Neural progenitor cell (in vitro differentiated cells): ENCODE measurements at places on chromosomes 4 and X.
A peak's percentile ranks its signal among the peaks of the same experiment; 100 is the strongest.

DNA sequence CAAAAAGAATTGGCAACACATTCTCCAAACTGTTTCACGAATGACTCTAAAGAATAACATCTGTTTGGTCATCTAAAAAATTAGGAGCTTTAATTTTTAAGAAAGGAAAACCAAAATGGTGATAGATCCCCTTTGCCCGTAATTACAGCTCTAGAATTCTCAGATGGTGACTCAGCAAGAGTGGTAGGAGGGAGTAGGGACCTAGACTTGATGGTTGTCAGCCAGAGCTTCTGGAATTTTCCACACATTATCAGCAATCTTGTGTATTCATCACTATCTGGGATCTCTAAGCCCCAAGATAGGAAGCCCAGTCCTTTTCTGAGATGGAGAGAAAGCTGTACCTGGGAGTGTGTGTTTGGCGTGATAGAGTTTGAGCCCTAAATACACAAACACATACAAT, 103.9 kb upstream of the RAB40AL start:
- DNase-seq: no peak

DNA sequence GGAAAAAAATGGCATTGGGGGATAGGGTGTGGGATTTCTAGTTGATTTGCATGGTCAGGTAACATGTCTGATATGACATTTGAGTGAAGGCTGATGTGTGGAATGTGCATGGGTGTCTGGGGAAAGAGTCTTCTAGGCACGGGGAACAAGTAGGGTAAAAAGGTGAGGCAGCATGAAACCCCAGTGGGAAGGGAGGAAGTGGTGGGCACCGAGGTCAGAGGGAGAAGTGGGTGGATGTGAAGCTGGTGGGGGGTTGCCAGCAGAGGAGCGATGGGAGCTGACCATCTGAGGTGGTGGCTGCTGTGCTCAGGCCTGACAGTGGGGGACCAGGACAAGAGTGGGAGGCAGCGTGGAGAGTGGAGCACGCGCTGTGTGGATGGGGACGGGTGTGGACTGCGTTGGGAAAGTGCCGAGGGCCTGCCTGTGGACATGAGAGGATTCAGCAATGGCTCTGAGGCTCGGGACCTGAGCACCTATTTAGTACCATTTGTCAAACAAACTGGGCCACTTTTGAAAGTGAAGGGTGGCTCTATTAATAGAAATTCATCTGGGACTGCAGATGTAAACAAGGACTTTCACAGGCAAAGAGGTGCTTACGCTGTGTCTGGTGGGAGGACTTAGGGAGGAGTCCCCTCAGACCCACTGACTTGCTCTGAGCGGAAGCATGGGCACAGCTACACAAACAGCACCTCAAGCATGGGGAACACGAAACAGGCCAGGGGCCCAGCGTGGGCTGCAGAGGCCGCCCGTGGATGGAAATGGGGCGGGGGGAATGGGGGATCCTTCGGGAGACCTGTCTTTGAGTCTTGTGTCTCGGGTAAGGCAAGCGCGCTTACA, 16.7 kb upstream of the S100P start:
- no peak for DNase-seq

- DNase-seq: no peak
Measured at GRCh38 chr4:41389356-41389755, 132.6 kb downstream of the UCHL1 start.

DNA sequence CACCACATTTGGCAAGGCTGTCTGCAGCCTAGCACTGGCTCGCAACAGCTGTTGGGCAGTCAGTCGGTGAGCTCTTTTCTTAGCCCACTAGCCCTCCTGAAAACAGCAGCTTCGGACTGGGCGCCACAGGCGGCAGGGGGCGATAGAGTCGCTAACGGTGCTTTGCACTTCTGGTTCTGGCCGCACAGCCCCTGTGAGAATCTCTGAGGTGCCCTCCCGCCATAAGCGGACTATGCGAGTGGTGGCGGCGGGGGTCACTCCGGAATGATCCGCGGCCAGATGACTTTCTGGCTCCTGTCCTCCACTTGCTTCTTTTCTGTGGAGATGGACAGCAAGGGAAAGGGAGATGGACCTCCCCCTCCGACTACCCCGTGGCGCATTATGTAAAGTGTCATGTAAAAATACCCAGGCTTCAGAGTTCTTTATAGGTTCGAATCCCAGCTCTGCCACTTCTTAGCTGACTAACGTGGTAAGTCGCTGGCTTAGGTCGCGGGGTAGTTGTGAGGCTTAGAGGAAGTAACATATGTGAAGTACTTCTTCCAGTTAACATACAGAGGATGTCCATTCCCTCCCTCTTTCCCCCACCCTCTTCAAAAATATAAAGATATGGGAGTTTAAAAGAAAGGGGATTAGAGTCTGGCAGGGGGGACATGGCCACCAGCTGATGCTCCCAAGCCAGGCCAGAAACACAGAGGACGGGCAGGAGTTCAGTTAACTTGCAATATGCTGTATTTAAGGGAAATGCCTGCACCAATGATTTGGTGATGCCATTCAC, 11.0 kb downstream of the ARHGAP36 start:
- DNase-seq: peak; percentile 84

DNA sequence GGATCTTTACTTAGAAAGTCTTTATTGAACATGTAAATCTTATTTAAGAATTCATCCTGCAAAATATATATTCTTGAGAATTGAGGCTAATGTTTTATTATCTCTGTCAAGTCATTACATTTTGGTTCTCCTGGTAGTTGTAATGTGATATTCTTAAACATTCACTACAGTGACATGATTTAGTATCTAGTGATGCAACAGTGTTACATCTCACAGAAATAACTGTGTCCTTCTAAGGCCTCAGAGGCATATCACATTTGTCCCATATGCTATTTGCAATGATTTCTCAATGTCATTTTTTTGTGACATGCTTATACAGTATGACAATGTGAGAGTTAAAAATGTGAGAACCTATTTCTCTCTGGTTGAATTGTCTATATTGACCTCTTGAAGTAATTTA, 34.1 kb downstream of the PRRG1 start:
- DNase-seq: no peak

- DNase-seq: no peak
Measured at GRCh38 chr4:165906272-165906671, 33.2 kb downstream of the TLL1 start.

DNA sequence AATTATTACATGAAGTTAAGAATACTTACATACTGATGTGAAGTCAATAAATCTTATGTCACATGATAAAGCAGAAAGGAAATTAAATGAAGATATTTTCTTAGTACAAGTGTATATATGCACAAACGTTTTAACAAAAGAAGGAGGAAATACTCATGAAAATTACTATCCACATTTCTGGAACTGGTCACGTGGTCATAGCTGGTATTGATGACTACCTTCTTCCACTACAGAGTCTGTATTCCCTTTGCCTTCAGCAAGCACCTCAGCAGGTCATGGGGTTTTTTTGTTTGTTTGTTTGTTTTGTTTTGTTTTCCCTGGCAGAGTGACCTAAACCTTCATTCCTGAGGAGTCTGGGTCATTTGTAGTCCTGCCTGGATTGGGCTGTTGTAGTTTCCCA, 174.9 kb upstream of the BANK1 start:
- DNase-seq: no peak
